Stimulated activated CD8-positive, alpha-beta memory T cell treated with anti-CD3 and anti-CD28 coated beads, Interleukin-4, amount 100 ng/mL, for 1 hour (primary cell): ENCODE measurements at places on chromosomes 3 and 15.

DNA sequence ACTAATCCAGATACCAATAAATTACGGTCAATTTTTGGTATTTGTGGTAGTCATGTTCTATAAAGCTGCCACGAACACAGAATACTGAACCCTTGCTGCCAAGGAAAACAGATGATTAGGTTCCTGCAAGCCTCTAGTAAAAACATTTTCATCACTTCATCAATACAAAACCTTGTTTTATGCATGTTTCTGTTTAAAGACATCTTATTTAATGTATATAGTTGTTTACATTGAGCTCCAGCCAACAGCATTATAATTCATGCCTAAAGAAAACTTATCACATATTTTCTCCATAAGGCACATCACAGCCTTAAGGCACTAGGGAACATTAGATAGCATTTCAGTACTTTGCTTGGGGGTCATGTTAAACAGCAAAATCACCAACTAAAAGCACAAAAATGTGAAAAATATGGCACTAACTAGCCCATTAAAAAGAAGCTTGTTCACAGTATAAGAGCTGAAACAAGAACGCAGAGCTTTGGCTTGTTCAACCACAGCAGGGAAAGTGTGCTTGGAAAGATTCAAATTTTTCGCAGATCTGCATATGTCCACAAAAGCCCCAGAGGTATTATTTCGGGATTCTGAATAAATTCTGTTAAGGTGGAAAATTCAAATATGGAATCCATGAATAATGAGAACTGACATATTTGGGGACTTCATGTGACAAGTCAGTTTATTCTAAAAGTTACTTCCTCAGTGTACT, 27.7 kb downstream of the POLQ start:
- no peak for DNase-seq

DNA sequence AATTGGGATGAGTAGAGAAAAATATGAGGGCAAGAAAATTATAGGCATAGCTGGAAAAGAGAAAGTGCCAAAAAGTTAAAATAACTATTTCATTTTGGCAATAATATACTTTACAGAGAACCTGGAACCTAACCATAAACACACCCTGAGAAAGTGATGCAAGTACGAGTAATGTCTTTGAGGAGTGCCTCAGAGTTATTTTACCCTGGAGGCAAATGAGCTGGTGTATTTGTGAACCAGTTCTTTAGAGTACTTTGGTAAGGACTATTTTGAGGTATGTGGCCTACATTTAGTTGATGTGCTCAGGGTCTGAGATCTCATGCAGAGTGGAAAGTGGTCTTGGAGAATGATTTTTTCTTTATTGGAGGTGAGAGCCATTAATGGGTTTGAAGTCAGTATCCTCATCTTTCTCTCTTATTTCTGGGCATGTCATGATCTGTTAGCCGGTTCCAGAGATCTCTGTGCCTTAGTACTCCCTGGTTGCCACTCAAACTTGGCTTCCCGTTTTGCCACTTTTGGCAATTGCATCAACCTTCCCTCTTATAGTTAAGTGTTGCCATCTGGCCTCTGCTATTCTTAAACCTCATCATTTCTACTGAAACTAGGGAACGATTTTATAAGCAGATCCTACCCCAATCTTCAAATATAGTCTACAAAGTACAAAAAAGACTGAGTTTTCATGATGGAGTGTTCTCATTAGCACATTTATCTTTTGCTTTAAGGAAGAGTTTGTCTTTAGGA, 145.7 kb downstream of the EPHA6 start:
- DNase-seq: no peak

- DNase-seq: no peak
These were observed 1369.8 kb upstream of the GBE1 start for GRCh38 chr3:83131236-83131635.

DNA sequence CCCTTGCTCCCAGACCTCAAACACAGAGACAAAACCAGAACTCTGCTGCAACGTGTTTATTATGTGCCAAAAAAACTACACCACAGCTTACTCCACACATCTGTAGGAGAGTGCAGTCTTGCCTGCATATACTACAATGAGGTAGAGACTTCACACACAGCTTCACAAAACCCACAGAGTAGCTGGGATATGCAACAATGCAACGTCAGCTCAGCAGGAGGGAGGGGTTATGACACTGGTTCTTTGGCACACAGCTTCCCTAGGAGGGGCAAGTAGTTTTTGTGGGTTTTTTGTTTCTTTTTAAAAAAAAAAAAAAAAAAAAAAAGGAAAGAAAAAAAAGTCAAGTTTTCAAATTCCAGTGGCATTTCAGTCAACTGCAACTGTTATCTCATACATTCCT, 2.9 kb upstream of the RPS17 start:
- no peak for DNase-seq

- no peak for DNase-seq
These were observed 4.9 kb downstream of the IL17RD start for GRCh38 chr3:57160076-57160764.

GRCh38 chr15:66670175-66670574, 31.9 kb upstream of the SMAD6 start:
- no peak for DNase-seq

DNA sequence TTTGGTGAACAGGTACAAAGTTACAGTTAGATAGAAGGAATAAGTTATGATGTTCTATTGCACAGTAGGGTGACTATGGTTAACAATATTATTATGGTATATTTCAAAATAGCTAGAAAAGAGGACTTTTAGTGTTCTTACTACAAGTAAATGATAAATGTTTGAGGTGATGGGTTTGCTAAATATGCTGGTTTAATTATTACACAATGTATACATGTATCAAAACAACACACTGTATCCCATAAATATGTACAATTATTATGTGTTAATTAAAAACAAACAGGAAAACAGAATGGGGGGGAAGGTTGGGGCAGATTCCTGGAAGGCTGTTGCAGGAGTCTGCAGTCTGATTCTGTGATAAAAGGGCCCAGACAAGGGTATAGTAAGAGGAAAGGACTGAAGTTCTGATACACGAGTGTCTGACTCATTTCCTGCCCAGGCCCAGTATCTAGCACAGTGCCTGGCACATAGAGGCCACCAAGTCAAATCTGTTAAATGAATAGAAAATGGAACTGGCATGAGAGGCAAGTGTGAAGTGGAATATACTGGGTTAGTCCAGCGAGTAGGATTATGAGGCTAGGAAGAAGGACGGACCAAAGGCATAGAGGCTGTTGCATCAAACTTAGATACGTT, 7.2 kb upstream of the ENTPD3 start:
- no peak for DNase-seq

- no peak for DNase-seq
These were observed 1.8 kb upstream of the SKOR1 start for GRCh38 chr15:67823314-67824196.

- DNase-seq: no peak
These were observed 16.5 kb downstream of the SLTM start for GRCh38 chr15:58916962-58917361.

DNA sequence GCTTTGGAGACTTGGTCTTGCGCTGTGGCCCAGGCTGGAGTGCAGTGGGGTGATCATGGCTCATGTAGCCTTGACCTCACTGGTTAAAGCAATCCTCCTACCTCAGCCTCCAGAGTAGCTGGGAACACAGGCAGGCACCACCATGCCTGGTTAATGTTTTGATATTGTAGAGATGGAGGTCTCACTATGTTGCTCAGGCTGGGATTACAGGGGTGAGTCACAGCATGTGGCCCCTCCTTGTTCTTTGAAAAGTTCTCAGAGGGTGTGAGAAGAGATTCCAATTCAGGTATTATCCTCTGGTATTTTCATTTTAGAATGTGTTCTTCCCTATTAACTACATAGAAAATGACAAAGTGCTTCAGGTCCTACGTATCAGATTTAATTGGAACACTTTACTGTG, 51.9 kb upstream of the RPL32 start:
- no peak for DNase-seq

DNA sequence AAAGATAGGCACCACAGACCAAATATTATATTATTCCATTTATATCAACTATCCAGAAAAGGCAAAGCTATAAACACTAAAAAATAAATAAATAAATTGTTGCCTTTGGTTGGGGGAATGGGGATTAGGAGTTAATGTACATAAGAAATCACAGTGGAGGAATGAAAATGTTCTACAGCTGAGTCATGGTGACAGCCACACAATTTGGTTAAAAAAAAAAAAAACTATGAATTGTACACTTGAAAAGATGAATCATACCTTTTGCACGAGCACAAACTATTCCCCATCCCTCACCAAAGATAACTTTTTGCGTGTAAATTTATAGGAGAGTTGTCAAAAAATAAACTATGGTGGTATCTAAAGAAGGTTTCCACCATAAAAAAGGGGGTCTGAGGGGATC, 103.2 kb downstream of the TBC1D5 start:
- no peak for DNase-seq

- DNase-seq: no peak
These were observed 456.6 kb upstream of the PROK2 start for GRCh38 chr3:72241525-72241924.

DNA sequence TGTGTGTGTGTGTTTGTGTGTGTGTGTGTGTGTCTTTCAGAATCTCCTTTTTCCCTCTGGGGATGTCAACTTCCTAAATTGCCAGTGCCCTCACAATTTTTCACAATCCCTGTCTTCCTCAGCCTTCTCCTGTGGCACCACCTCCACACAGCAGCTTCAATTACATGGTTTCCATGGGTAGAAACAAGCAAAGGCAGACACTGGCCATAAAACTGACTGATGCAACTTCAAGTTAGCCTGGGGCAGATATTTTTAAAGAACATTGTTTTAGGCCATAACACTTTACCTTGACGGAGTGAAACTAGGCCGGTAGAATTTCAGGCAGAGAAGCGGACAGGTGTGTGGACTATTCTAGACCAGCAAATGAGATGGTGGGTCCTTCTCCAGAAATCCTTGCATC, 405.8 kb upstream of the SUCLG2 start:
- DNase-seq: no peak

GRCh38 chr3:128458746-128459460, 7.8 kb downstream of the DNAJB8 start:
- DNase-seq: no peak

- no peak for DNase-seq
These were observed 7.1 kb downstream of the ALG3 start for GRCh38 chr3:184241447-184242296.

GRCh38 chr3:32276279-32276841, 37.9 kb downstream of the CMTM8 start:
- no peak for DNase-seq

DNA sequence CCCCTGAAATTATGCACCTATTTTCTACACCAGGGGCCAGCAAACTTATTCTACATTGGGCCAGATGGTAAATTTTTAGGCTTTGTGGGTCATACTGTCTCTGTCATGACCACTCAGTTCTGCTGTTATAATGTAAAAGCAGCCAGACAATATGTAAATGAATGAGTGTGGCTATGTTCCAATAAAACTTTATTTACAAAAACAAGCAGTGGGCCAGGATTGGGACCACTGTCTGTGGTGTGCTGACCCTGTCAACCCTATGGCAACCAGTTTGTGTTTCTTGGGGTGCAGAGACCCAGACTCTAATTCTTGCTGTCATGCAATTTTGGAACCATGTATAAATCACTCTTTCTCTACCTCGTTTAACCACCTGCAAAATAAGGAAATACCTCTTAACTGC, 74.7 kb downstream of the LRIG1 start:
- DNase-seq: no peak

- no peak for DNase-seq
These were observed 25.8 kb upstream of the TGM5 start for GRCh38 chr15:43292375-43293078.

DNA sequence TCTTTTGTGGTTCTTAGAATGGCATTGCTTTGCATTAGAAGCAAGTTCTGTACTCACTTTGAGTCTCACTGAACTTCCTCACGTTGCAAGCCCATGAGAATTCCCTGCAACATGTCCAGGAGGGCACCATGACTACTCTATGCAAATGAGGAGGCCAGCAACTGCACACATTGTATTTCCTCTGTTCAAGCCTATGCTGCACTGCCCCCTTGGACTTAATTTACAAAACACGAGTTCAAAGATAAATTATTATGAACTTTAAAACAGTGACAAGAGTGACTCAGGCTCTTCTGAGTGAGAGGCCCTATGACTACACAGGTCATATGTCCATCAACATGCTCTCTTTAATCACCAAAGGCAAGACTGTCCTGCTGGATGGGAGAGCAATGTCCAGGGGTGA, 484.2 kb upstream of the ATP11B start:
- no peak for DNase-seq

- no peak for DNase-seq
These were observed 873.9 kb downstream of the MCTP2 start for GRCh38 chr15:95105229-95105628.

DNA sequence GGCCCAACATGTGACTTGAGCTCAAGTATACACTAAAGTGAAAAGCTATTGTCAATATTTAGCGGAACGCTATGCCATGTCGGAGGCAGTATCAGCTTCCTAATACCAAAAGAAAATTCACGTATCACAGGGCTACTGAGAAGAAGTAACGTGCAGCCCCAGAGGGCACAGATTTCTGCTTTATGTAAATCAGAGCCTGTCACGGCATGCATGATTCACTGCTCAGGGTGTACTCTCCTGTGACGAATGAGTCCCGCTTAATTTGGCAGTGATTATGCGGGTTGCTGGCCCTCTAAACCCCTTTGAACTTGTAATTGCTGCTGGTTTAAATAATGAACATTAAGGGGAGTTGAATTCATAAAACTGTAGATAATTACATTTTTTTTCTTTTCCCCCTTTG, 85.3 kb downstream of the MEIS2 start:
- no peak for DNase-seq

DNA sequence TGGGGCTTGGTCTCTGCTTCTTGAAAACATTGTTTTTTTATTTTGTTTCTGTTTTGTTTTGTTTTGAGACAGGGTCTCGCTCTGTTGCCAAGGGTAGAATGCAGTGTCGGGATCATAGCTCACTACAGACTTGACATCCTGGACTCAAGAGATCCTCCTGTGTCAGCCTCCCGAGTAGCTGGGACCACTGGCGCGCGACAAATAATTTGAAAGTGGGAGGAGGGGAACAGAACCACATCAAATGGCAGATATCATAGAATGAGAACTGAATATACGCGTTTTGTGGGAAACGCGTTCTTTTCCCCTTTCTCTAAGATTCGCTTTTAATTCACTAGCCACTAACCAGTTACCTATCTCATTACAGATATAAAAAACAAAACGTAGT, 641 bp upstream of the VPS13C start:
- no peak for DNase-seq

DNA sequence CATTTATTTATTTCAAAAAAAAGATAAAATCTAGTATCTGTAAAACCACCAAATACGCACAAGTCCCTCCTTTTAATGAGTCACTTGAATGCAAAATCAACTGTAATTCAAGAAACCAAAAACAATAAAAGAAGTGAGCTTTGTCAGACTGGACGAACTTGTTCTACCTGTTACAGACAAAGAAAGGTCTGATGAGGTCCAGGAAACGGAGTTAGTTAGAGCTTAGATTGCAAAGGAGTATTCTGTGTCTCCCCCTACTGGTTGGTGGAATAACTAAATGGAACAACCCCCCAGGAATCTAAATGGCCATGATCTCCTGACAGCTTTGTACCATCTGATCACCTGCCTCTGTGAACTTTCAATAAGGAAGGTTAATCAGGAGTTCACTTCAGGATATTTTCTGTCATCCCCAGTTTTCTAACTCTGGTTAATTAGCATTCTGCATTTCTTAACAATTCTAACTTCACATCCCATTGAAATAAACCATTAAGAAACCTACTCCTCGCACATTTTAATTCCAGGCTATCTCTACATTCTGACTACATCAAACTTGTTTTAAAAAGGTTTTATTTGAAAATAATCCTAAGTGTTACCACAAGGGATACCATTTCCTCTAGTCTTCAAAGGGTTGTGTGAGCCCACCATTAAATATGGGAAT, 333.0 kb upstream of the SATB1 start:
- no peak for DNase-seq
